ENCODE measurements at places on chromosomes 11 and 22. TPM values are rescaled to one million over a fixed set of nuclear protein-coding genes. Genes with fewer than 3 reads are reported as not detected.

DNAJB7 gene
- not detected for total RNA-seq

P2RY2 gene
- total RNA-seq = 4.5 TPM

GLB1L3 gene
- total RNA-seq = not detected

TRMT112 gene
- total RNA-seq = 178 TPM

TSPAN32 gene
- total RNA-seq = 1.2 TPM

CRYBA4 gene
- not detected for total RNA-seq

CYTH4 gene
- not detected for total RNA-seq

TIRAP gene
- 10.2 TPM for total RNA-seq

ZBTB16 gene
- not detected for total RNA-seq

CENPM gene
- 12.5 TPM for total RNA-seq

NRXN2 gene
- 12.0 TPM for total RNA-seq

OR8A1 gene
- total RNA-seq = not detected

IGSF9B gene
- total RNA-seq = 5.8 TPM

RFPL2 gene
- total RNA-seq = 0.53 TPM

SNX32 gene
- total RNA-seq = 6.8 TPM

YPEL4 gene
- 1.1 TPM for total RNA-seq

TBX10 gene
- not detected for total RNA-seq

RIBC2 gene
- 2.5 TPM for total RNA-seq

TMEM121B gene
- total RNA-seq = 1.1 TPM

CCND1 gene
- total RNA-seq = 215 TPM

SPI1 gene
- total RNA-seq = not detected

RNASEH2C gene
- total RNA-seq = 45.0 TPM

F2 gene
- total RNA-seq = not detected

DERL3 gene
- 24.8 TPM for total RNA-seq

MS4A8 gene
- not detected for total RNA-seq

SCO2 gene
- total RNA-seq = 5.0 TPM

ZP1 gene
- 0.31 TPM for total RNA-seq

GDPD4 gene
- total RNA-seq = not detected

RFPL1 gene
- total RNA-seq = 0.63 TPM

NXPE4 gene
- not detected for total RNA-seq

TRIM3 gene
- total RNA-seq = 26.5 TPM

SCN2B gene
- total RNA-seq = 2.3 TPM

C11orf71 gene
- 7.1 TPM for total RNA-seq

HIKESHI gene
- total RNA-seq = 38.0 TPM

NPAS4 gene
- total RNA-seq = 1.00 TPM

OR8K3 gene
- total RNA-seq = not detected

MMP8 gene
- not detected for total RNA-seq

FGF3 gene
- not detected for total RNA-seq

SGSM1 gene
- 1.2 TPM for total RNA-seq

OR2AT4 gene
- total RNA-seq = not detected

LDLRAD3 gene
- 40.7 TPM for total RNA-seq

TEAD1 gene
- 161 TPM for total RNA-seq

MS4A4A gene
- total RNA-seq = not detected

HRAS gene
- total RNA-seq = 39.3 TPM

OR2AG2 gene
- 0.11 TPM for total RNA-seq

OR52N5 gene
- not detected for total RNA-seq

HIC2 gene
- total RNA-seq = 27.3 TPM

PHOX2A gene
- not detected for total RNA-seq

RCOR2 gene
- total RNA-seq = 30.6 TPM

CELSR1 gene
- total RNA-seq = 18.4 TPM

DGKZ gene
- total RNA-seq = 50.6 TPM

INS gene
- total RNA-seq = not detected

ACR gene
- total RNA-seq = 2.2 TPM

SELENOM gene
- 40.9 TPM for total RNA-seq

Data from mesothelial cell of epicardium (in vitro differentiated cells).